ENCODE measurements at places on chromosomes 11 and 22.

DNA sequence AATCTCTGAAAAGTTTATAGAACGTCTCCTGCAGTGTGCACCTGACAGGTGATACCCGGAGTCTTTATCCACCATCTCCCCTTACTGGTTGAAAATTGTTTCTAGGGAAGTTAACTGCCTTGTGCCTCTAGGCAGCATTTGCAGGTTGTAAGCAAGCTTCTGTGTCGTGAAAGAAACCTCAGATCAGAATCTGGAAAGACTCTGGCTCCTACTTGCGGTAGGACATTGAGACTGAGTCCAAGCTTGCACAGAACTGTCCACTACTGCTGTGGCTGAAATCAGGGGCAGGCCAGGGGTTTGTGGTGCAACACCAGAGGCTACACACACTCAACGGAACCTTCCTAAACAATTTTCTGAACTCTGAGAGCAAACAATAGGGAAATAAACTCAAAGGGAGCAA, 34.8 kb upstream of the MYOD1 start:
- no peak for DNase-seq

GRCh38 chr11:95674657-95675358, 114.8 kb downstream of the FAM76B start:
- DNase-seq = no peak

- DNase-seq = no peak
Measured at GRCh38 chr11:128231845-128232410, 355.4 kb downstream of the ETS1 start.

- DNase-seq = no peak
Measured at GRCh38 chr22:21959274-21960074, 6.8 kb upstream of the PPM1F start.

GRCh38 chr22:35054064-35054463, 11.9 kb upstream of the ISX start:
- no peak for DNase-seq

GRCh38 chr22:36395055-36395849, 7.5 kb upstream of the MYH9 start:
- no peak for DNase-seq

DNA sequence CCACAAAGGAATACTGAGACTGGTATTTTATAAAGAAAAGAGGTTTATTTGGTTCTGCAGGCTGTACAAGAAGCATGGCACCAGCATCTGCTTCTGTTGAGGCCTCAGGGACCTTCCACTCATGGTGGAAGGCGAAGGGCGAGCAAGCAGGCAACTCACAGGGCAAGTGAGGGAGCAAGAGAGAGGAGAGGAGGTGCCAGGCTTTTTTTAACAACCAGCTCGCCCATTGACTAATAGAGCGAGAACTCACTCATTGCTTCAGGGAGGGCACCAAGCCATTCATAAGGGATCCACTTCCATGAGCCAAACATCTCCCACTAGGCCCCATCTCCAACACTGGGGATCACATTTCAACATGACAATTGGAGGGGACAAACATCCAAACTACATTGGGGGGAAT, 1.2 kb downstream of the PTS start:
- no peak for DNase-seq

GRCh38 chr11:120210626-120211521, at the start of gene OAF:
Gene OAF (plus strand): TSS chr11:120211032. CDS start chr11:120211280, 248 bp downstream.
- DNase-seq = no peak

GRCh38 chr11:120827198-120827597, 196.7 kb upstream of the TBCEL start:
- no peak for DNase-seq

- DNase-seq = no peak
Measured at GRCh38 chr22:50704510-50705218, 32.0 kb downstream of the SHANK3 start.

DNA sequence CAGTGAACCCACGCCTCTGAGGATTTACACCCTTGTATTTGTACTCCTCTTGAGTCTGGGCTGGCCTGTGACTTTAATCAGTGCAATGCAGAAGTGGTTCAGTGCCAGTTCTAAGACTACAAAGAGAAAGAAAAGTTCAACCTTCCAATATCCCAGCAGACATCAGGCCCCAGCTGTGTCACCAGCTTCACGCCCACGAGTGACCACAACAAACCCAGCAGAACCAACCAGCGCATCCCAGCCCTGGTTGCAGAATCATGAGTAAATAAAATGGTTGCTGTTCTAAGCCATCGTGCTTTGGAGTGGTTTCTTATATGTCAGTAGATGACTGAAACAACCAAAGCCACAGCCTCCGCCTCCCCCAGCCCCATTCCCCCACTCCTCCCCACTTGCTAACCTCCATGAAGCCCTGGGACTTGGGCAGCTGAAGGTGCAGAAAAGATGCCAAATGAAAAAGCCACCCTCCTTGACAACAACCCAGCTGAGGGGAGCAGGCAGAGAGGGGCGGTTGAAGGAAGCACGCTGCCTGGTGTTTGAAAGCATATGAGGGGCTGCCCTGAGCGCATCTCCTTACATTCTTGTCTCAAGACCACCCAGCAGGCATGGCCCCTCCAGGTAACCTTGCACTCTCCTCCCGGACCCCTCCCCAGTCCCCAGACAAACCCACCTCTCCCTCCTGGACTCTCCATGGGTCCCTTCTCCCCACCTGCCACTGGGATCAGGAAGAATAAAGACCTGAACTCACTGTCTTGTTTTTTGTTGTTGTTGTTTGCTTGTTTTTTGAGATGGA, 20.9 kb downstream of the TSKU start:
- no peak for DNase-seq

- DNase-seq = peak; percentile 31
Measured at GRCh38 chr11:16788141-16789062, 50.0 kb downstream of the C11orf58 start.

GRCh38 chr22:49820984-49821383, 6.7 kb downstream of the BRD1 start:
- no peak for DNase-seq

DNA sequence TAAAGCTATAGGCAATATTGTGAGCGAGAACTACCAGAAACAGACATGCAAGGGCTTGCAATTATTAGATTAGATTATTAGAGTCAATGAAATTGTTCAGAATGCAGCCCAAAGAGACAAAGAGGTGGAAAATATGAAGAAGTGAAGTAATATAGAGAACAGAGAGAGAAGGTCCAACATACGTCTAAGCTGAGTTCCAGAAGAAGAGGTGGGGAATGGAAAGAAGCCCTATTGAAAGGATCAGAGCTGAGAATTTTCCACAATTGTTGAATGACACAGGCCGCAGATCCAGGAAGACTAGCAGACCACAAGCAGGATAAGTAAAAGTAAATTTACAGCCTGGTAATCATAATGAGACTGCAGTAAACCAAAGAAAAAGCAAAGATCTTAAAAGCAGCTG, 93.2 kb downstream of the EXT2 start:
- DNase-seq = no peak

All from SHP77 (cell line).